ENCODE measurements at places on chromosomes 1 and 21.

DNA sequence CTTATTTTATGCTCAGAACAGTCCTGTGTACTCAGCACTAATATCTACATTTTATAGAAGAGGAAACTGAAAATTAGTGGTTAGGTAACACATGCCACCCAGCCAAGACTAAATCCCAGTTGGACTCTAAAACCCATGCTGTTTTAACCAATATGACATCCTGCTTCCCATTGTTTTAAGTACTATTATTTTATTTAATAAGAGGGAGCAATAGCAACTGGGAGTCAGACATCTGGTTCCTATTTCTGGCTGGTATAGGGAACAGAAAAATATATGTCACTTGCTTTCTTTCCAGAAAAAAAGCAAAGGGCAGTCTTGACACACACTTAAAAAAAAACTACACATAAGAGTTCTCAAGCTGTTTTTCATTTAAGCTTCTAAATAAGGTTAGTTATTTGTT, 11.9 kb downstream of the KLHL12 start:
- no peak for DNase-seq

- no peak for DNase-seq
Observed at GRCh38 chr1:36570478-36571060, 87.9 kb upstream of the CSF3R start.

DNA sequence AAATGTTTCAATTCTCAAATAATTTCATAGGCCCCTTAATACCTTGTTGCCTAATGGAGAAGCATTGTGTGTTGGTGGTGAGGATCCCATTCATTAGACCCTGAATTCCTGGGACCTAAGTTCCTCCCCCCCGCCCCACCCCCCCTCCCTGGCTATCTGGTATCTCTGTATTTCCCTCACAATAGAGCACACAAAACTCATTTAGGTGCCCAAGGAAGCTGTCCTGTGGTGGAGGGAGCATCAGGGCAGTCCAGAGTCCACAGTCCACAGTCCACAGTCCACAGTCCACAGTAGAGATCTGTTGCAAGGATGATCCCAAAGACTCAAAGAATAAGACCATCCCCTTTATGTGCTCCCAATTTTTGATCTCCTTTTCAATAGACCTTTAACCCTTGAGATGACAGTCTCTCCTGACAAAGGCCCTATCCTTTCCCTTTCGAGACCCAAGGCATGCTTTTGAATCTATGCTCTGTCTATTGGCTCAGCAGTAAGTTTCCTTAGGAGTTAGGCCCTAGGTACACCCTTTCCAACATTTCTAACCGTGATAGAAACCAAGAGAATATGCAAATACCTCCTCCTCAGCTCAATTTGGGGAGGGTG, 123.9 kb downstream of the ZBTB18 start:
- DNase-seq, result no peak

- no peak for DNase-seq
Observed at GRCh38 chr1:57741521-57741920, 317.7 kb upstream of the DAB1 start.

DNA sequence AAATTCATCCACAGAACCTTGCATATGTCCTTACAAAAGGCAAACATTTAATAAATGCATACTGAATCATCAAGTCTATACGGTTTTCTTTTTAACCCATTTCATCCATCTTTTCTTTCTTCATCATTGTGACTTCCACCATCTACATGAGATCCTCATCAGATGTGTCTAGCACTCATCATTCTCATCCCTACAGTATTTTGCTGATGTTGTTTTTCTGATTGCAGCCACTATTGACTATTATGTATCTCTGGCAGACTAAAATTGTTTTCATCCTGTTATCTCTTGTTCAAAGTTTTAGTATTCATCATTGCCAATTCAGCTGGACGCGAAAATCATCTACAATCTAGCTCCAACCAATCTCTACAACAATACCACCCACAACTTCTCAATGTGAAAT, 5.9 kb downstream of the LRIF1 start:
- no peak for DNase-seq

GRCh38 chr1:151990058-151990855, 3.4 kb downstream of the S100A10 start:
- DNase-seq, result no peak

Data from activated T-helper 1 cell treated with Interleukin-2 at 50 U/mL for 16 hours (primary cell).